ENCODE measurements at places on chromosomes 6 and 20. TPM values are rescaled to one million over a fixed set of nuclear protein-coding genes. Genes with fewer than 3 reads are reported as not detected.

GRCh38 chr6:23842760-23843159, 283.3 kb upstream of the NRSN1 start:
- no peak for DNase-seq

GRCh38 chr20:10954137-10954840, 280.5 kb upstream of the JAG1 start:
- no peak for DNase-seq

GRCh38 chr20:56606174-56606945, 22.7 kb upstream of the TFAP2C start:
- no peak for DNase-seq

- DNase-seq: no peak
Observed at GRCh38 chr6:33929575-33930288, 125.9 kb upstream of the MLN start.

DNA sequence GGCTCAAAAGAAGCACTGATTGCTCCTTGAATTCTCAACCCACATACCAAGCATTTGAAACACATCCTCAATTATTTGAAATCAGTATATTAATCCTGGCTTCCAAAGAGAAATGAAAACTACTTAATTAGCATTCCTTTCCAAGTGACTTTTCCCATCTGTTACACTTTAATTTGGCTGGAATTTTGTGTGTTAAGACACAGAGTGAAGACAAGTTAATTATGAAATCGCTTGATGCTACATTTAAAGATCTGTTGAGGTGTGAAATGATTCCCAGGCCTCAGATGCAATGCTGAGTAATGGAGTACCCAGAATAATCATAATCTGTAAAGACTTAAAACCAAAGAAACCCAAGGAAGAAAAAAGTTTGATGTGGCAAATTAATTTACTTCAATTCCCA, 241.4 kb downstream of the ADGB start:
- DNase-seq: no peak

DNA sequence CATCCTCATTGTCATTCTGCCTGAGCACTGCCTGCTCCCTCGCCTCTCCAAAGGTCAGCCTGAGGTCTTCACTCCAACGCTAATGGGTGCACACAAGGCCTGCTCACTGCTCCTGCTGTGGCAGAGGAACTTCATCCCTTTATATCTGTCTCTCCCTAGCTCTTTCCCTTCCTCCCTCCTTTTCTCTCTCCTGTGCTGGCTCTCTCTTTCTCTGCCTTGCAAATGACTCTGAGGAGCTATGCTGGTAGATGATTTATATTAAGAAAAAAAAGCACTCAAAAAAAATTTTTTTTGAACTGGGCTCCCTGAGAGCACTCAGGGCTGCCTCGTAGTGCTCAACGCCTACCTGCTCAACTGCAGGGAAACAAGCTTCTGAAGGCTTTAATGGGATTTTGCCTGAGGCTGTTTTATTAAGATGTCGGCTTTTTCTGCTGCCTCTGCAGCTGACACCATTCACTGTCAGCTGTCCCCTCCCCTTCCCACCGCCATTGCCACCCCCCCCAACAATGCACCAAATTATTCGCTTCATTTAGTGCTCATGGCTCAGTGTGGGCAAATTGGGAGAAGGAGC, 137.7 kb upstream of the DEFB112 start:
- no peak for DNase-seq

GRCh38 chr20:46359233-46359751, 47.1 kb downstream of the ELMO2 start:
- no peak for DNase-seq

DNA sequence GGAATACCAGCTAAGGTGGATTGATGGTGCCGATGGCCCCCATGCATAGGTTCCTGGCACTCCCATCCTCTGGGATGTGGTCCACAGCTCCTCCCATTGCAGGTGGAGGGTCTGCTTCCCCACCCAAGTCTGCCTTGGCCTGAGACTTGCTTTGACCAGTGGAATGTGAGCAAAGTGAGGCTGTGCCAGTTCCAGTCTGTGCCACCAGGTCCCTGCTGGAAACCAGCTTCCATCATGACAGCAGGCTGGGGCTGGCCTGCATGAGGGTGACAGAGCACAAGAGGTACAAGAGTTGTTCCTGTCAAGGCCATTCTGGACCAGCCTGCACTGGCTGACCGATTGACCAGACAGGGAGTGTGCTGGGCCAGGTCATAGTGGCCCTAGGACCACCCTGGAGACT, 27.0 kb upstream of the CCR6 start:
- DNase-seq: no peak

DNA sequence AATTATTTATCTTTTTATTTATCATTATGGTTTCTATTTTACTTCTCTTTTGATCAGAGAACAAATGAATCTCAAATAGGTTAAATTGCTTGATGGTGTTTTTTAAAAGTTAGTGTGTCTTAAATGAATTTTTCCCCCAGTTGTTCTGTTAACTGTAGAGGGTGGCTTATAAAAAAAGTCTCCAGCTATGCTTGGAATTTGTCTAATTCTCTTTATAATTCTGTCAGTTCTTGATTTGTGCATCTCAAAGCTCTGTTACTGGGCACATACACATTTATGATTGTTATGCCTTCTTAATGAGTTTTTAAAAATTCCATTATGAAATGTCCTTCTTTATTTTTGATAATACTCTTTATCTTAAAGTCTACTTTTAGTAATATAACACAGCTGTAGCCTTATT, 58.0 kb downstream of the LIN28B start:
- no peak for DNase-seq

DNA sequence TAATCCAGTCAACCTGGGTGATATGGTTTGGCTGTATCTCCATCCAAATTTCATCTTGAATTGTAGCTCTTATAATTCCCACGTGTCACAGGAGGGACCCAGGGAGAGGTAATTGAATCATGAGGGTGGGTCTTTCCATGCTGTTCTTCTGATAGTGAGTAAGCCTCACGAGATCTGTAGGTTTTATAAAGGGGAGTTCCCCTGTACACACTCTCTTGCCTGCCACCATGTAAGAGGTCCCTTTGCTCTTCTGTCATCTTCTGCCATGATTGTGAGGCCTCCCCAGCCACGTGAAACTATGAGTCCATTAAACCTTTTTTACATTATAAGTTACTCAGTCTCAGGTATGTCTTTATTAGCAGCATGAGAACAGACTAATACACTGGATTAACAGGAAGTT, 19.5 kb downstream of the GSTA3 start:
- DNase-seq: no peak

- peak; percentile 80 for DNase-seq
Observed at GRCh38 chr20:62900052-62900691, 26.1 kb downstream of the DIDO1 start.

- DNase-seq: no peak
Observed at GRCh38 chr6:53410508-53411258, 61.9 kb upstream of the ELOVL5 start.

DNA sequence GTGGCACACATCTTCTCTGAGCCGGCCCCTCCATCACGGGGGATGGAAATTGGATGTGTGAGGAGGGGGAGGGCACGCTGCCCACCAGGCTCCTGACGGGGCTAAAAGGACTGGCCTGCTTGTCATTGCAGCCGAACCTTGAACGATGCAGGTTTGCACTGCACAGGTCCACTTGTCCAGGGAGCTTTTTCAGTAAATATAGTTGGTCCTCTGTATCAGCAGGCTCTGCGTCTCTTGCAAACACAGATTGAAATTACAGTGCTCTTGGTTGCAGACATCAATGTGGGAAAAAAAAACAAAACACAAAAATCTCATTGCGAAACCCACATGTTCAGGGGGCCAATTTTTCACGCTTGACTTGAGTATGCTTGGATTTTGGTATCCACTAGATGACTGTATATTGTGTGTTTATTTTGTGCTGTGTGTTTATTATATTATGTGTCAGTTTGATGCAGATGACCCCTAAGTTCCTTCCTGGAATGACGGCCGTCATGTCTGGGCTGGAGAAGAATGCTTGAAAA, 29.2 kb downstream of the ERMARD start:
- no peak for DNase-seq

DNA sequence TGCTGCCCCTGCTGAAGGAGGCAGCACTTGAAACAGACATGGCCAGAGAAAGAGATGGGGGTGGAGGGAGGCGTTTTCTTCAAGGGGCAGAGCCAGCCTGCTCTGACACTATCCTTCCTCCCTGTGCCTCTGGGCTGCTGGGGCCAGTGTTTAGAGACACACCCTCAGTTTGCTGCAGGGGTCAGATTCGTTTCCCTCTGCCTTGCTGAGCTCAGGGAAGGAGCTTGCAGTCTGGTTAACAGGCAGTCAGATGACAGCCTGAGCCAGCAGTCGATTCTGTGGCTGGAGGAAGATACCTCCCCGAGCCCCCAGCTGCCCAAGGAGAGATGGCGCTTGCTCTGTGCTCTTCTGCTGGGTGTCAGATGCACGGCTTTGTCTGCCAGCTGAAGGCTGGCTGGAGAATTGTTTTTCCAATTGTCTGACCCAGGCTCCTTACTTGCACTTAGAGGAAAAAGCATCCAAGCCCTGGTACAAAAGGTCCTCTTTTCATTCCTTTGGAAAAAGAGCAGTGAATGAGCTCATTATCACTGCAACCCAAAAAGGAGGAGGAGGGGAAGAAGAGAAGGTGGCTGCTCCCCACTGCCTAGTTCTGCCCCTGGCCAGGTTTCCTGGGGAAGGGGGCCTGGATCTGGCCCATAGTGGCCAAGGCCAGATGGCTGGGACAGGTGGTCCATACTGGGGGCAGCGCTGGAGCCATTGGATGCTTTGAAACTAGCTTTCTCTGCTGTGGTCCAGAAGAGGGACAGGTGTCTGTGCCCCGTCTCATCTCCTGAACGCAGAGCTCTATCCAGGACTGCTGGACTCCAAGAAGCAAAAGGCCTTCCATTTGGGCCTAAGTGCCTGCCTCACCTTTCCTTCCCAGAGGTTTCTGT, 88.2 kb downstream of the TCP11 start:
- DNase-seq: peak; percentile 28

- DNase-seq: peak; percentile 85
Observed at GRCh38 chr6:41488433-41489119, 57.6 kb upstream of the FOXP4 start.

- DNase-seq: no peak
Observed at GRCh38 chr6:105941621-105942412, 144.3 kb upstream of the PRDM1 start.

DNA sequence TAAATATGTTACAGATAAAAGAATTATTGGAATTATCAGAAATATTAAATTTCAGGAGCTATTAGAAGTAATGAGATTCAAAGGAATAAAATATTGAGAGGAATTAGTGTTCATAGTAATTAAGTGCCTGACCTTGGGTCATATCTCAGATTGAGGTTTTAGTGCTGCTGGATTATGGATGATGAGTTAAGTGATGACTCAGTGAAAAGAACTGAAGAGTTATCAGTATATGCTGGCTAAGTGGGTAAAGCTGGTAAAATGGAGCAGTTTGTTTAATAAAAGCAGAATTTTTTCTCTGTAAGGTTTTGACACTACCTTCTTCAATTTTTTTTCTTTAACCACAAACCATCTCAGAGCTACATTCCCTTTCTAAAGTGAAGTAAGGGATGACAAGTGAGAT, 206.7 kb downstream of the MANEA start:
- no peak for DNase-seq

- peak; percentile 80 for DNase-seq
Observed at GRCh38 chr6:5094327-5094726, 9.2 kb downstream of the PPP1R3G start.

- DNase-seq: no peak
Observed at GRCh38 chr6:108677894-108678293, 117.2 kb downstream of the FOXO3 start.

DNA sequence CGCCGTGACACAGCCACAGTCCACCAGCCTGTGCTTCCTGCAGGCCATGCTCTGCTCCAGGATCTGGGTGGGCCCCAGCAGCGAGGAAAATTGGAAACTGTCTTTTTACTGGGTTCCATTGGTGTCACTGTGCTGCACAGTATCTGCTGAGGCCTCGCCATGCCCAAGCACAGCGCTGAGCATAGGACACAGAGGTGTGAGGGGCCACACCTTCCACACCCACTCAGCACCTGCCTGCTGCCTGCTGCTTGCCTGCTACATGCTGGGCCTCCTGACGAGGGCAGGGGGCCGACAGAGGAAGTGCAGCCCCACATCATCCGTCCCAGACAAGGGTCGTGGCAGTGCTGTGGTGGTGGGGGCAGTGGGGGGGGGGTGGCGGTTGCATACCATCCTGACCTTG, 173.0 kb upstream of the THBS2 start:
- DNase-seq: no peak

GRCh38 chr6:145865595-145865994, 51.0 kb upstream of the FBXO30 start:
- no peak for DNase-seq

- no peak for DNase-seq
Observed at GRCh38 chr6:169145991-169146501, 107.6 kb downstream of the THBS2 start.

GRCh38 chr6:138287144-138287955, 69.1 kb upstream of the PBOV1 start:
- DNase-seq: peak; percentile 8

DNA sequence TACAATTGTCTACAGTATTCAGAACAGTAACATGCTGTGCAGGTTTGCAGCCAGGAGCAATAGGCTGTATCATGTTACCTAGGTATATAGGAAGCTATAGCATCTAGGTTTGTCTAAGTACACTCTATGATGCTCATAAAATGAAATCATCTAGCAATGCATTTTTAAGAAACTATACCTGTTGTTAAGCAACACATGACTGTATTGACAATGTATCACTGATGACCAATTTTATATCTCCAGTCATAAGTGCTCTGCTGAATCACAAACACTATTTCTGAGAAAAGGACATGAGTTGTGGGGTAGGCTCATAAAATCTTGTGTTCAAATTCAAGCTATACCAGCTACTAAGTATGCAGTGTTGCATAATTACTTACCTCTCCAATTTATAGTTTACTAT, 501.3 kb downstream of the CD109 start:
- no peak for DNase-seq

DNA sequence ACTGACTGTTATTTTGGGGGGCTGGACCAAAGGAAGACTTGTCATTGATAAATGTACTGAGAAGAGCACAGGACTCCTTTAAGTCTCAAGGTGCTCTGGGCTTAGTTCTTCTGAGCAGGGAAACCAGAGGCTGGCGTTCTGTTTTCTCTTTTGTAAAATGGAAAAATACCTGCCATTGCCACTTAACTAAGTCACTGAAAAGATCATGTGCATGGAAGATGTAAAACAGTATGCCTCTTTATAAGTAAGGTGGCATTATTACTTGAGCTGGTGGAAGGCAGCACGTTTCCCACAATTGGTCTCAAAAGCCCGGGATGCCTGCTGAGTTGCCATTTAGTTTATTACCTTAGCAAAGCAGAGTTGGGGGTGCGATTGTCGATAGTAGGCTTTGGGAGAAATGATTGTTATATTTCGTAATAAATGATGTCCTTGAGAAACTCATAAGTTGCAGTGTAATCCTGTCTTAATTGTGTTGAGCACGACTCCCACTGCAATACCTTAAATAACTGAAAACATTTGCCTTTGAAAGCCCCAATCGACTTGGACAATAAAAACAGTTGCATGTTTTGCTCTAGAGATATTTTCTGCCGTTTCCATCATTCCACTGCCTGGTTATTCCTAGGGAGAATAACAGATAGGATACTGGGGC, 3.6 kb downstream of the JARID2 start:
- no peak for DNase-seq

The SIRPD gene
- total RNA-seq: not detected

The POPDC3 gene
- total RNA-seq: 41.7 TPM

The ABHD16B gene
- not detected for total RNA-seq

The ZMYND8 gene
- 6.0 TPM for total RNA-seq

The WFDC2 gene
- total RNA-seq: not detected

The ELOVL2 gene
- 6.8 TPM for total RNA-seq

The PLN gene
- not detected for total RNA-seq

The EEF1E1 gene
- total RNA-seq: 154 TPM

The NKAIN4 gene
- not detected for total RNA-seq

The LPA gene
- total RNA-seq: not detected

The MCM3 gene
- 220 TPM for total RNA-seq

The CST5 gene
- total RNA-seq: not detected
